ENCODE measurements at places on chromosomes 12 and 14.

GRCh38 chr12:86312232-86312631 lies 56.0 kb upstream of the MGAT4C start:
- no peak for DNase-seq

- no peak for DNase-seq
Measured at GRCh38 chr12:92471551-92471950, 231.2 kb upstream of the PLEKHG7 start.

DNA sequence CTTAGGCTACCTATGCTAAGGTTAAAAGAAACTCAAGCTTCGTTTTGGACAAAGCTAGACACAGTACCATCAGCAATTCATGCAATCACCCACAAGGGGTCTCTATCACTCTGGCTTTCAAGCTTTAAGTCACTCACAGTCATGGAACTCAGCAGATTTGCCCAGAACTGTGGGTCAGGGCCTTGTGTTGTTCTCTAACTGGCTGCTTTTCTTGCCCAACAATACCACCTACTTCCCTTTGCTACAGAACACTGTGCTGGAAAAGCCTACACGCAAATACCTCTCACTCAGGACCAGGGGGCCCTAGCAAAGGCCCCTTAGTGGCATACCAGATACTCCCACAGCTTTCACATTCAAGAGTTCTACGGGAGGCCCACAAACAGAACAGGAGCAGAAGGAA lies 9.1 kb downstream of the NEMP1 start:
- peak; percentile 81 for DNase-seq

DNA sequence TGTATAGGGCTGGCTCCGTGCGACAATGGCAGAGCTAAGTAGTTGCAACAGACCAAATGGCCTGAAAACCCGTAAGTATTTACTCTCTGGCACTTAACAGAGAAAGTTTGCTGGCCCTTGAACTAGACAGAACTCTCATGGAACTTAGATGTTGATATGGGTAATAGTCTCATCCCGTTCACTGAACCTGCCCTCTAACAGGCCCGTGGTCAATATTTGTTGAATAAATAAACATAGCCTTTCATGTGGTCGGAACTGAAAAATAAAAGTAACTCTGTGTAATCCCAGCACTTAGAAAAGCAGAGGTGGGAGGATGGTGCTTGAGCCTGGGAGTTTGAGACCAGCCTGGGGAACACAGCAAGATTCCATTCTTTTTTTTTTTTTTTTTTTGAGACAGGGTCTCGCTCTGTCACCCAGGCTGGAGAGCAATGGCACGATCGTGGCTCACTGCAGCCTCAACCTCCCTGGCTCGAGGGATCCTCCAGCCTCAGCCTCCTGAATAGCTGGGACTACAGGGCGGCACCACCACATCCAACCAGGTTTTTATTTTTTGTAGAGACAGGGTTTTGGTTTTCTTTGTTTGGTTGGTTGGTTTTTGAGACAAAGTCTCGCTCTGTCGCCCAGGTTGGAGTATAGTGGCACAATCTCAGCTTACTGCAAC lies 29.7 kb downstream of the KDM2B start:
- DNase-seq: no peak

- no peak for DNase-seq
Measured at GRCh38 chr14:35861204-35861868, 35.2 kb downstream of the BRMS1L start.

- no peak for DNase-seq
Measured at GRCh38 chr14:100679707-100680438, 46.8 kb upstream of the DLK1 start.

DNA sequence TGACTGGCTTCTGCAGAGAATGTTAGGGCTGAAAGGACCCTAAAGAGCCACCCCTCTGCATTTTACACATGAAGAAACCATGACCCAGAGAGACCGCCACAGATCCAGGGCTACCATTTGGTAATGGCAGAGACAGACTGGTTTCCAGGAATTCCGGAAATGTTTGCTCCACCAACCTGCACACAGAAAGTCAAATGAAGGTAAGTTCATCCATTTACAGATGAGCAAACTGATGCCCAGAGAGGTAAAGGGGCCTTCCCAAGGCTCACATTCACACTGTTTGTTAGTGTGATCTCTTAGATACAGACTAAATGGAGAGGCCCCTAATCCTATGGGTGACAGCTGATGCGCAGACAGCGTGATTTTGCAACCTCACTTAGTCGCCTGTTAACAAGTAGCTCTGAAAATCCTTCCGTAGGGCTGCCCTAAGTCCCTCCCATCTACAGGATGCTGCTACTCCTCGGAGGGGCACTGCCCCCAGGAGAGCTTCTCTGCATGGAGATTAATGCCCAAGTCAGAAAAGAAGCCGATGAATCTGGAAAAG lies 33.8 kb downstream of the ZFP36L1 start:
- DNase-seq: no peak

DNA sequence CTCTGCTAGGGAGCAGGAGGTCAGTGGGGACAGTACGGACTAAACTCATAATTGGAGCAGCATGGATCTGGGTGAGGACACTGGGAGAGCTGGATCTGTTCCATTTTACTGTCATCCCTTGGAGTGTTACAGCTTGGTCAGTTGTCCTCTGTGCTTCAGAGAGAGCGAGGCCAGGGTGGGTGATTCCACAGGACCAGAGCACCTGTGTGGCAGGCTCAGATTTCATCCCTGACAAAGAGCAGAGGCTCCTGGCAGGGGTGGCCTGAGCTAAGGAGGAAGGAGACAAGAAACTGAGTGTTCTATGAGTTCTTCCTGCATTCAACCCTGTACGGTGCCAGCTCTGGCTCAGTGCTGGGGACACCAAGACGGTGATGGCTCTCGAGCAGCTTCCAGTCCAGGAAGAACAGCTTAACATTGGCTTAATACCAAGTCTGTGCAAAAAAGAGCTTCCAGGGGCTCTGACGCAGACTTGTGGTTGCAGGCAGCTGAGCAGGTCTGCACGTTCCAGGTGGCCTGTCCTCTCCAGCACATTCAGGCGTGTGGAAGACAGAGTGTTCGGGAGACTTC lies 8.4 kb upstream of the PGF start:
- DNase-seq: no peak

DNA sequence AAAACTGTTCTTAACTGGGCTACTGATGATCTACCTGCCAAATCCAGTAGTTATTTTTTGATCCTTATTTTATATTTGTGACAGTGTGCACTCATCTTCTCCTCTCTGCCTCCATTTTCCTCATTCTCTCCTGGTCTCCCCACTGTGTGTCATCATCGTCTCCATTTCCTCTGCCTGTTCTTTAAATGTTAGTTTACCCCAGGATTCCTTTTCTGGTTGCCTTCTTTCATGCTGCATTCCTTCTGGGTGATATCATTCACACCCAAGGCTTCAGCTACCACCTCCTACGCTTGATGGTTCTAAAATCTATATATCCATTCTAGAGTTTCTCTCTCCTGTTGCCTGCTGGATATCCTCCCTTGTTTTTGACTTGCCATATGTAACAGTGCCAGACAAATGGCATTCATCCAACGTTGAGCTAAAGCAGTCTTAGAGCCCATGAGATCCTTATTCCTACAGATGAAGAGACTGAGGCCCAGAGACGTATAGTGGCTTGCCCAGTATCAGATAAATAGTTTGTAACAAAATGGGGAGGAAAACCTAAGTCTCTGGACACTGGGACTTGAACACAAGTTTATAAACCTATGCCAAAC lies 109.5 kb downstream of the DIP2B start:
- DNase-seq: no peak

DNA sequence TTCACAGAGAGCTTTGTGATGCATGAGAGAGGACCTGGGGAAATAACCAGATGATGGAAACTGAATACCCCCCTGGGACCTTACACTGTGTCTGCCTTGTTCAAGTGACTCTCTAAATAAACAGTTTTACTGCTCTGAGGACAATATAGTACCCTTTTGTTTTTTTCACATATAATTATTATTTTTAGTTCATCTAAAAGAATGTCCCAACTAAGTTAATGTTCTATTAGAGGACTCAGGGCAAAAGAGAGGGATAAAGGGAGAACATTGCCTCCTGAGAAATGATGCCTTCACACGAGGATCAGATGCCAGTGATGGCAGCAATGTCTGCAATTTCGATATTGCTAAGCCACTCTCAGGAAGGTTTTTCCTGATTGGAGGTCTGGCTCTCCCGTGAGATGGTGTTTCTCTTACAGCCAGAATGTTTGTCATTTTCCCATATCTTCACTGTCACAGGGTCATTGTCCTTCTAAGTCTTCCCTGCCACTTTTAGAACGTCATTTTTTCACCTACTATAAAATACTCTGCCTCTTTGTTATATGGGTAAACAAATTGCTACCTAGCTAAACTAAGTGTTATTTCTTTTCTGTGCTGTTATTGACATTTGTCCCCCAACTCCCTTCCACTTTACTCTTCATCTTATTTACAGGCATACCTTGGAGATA lies 201.6 kb downstream of the RAD51B start:
- DNase-seq: no peak

- DNase-seq: no peak
Measured at GRCh38 chr14:90608929-90609341, 207.3 kb downstream of the TTC7B start.

DNA sequence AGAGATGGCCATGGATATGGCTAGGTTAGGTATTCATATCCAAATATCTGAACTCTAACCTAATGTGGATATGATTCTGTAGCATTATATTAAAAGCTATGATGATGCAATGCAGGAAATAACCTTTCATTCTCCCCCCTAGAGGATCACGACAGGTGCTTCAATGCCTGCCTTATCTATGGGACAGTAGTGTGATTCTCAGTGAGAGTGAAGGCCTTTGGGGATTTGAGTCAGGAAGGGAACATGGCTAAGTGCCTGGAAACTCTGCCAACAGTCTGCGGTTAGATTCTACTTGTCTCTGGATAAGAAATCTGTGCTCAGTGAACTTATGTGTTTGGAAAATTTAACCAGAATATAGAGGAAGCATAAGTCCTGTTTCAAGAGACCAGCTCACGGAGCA lies 81.8 kb downstream of the SLC38A1 start:
- peak; percentile 45 for DNase-seq

DNA sequence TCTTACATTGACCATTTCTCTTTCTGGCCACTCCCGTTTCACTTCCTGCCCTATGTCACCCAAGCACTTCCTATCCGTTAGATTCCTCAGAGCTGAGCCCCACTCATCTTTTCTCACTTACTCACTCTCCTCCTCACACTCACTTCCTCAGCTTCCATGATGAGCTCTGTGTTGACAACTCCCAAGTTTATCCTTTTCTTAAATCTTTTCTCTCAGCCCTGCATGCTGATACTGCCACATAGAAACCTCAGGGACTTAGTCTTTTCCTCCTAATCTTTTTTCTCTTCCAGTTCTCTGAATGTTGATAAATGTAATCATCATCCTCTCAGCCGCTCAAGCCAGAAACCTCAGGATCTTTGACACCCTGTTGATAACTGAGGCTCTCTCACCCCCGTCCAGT lies 99.6 kb downstream of the ANO6 start:
- DNase-seq: no peak

DNA sequence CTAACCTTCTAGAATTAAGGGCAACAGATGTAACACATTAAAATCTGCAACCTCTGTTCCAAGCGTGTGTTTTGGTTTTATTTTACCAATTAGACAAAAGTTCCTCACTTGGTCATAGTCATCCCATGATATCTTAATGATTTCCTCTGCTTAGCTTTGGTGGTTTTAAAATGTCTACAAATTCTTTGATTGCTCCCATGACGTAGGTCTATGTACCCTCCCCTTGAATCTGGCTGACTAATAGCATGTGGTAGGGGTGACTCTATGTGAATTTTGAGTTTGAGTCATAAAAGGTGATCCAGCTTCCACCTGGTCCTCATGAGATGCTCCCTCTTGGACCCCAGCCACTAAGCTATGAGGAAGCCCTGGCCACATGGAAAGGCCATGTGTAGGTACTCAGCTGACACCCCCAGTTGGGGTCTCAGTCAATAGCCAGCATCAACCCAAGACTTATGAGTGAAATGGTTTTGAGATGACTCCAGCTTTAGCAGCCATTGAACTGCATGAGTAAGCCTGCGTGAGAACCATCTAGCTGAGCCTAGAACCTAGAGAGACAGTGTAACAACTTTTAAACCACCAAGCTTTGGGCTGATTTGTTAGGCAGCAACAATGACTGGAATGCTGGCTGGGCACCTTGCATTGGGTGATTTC lies 247.1 kb downstream of the MSRB3 start:
- DNase-seq: peak; percentile 58

GRCh38 chr12:51471111-51471864 lies 46.7 kb downstream of the SLC4A8 start:
- no peak for DNase-seq

DNA sequence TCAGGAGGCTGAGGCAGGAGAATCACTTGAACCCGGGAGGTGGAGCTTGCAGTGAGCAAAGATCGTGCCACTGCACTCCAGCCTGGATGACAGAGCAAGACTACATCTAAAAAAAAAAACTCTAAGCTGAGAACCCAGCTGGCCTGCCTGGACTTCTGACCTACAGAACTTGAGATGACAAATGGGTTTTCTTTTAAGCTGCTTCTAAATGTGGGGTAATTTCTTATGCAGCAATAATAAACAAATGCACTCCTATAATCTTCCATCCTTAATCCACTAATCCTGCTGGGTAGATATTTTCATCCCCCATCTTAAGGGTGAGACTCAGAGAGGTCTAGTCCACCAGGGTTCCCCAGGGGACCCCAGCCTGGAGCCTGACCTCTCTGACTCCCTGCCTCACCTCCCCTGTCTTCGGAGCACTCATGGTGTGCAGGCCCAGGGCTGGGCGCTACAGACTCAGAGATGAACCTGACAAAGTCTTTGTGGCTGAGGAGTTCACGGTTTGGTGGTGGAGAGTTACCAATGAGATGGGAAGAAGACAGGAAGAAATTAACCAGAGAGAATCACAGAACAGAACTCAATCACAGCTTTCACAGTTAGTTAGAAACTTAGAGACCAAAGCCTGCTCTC lies 39.7 kb upstream of the BDKRB2 start:
- no peak for DNase-seq

DNA sequence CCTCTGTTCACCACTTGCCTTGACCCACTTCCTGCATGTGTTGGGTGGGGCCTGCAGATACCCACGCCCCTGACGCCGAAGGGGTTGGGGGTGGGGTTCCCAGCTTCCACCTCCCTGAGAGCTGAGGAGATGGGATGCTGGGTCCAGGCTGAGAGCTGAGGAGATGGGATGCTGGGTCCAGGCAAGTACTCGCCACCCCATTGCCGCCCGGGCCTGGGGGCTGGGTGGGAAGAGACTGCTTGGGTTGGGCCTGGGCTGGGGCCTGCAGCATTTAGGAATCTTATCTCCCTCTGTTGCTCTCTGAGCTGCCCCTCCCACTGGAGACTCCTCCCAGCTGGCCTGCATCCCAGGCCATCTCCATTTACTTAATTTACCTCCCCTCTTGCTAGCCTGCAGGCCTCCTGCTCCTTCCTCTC lies 17.4 kb downstream of the TEAD4 start:
- no peak for DNase-seq

DNA sequence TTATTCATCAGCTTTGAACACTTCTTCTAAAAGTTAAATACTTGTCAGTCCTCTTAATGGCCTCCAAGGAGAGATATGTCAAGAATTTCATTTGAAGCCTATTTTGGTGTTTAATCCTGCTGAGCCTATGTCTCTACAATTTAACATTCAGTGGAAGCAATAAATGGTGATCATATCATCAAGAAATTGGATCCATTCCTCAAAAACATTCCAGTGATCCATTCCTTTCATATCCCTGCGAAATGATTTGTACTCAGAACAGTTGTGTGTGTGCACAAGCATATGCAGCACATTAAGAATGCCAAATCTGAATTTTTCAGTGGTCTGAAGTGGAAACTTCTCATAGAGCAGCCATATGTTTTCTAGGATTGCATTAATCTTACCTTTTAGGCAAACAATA lies 373.7 kb upstream of the SYT1 start:
- DNase-seq: no peak

Measured in stromal cell of bone marrow (primary cell).